ENCODE measurements at places on chromosomes 6 and 20. TPM values are rescaled to one million over a fixed set of nuclear protein-coding genes. Genes with fewer than 3 reads are reported as not detected.

MAP1LC3A gene
- total RNA-seq: 1.8 TPM

REM1 gene
- not detected for total RNA-seq

SIGLEC1 gene
- total RNA-seq: not detected

GHRH gene
- not detected for total RNA-seq

PRRT1 gene
- 0.61 TPM for total RNA-seq

FRK gene
- 0.06 TPM for total RNA-seq

RFX6 gene
- not detected for total RNA-seq

GFRAL gene
- not detected for total RNA-seq

CASS4 gene
- 2.8 TPM for total RNA-seq

SMLR1 gene
- not detected for total RNA-seq

ANKRD66 gene
- not detected for total RNA-seq

TSBP1 gene
- not detected for total RNA-seq

WFDC10B gene
- not detected for total RNA-seq

ADGRF5 gene
- total RNA-seq: not detected

NOX3 gene
- total RNA-seq: not detected

BPIFA1 gene
- total RNA-seq: not detected

DDX27 gene
- 64.8 TPM for total RNA-seq

ANGPT4 gene
- total RNA-seq: not detected

FAM83C gene
- total RNA-seq: not detected

NRSN1 gene
- not detected for total RNA-seq

GSTA4 gene
- total RNA-seq: 8.4 TPM

OR2H1 gene
- total RNA-seq: not detected

HEY2 gene
- total RNA-seq: not detected

SALL4 gene
- 0.70 TPM for total RNA-seq

MOXD1 gene
- 0.08 TPM for total RNA-seq

METTL24 gene
- not detected for total RNA-seq

TSPO2 gene
- total RNA-seq: not detected

Data from activated CD8-positive, alpha-beta memory T cell treated with anti-CD3 and anti-CD28 coated beads for 36 hours (primary cell).